ENCODE measurements at places on chromosomes 5 and 9. TPM values are rescaled to one million over a fixed set of nuclear protein-coding genes. Genes with fewer than 3 reads are reported as not detected.

LHX2 gene
- total RNA-seq, result 0.36 TPM

SELENOP gene
- 1.6 TPM for total RNA-seq

CDC20B gene
- total RNA-seq, result 0.08 TPM

STPG3 gene
- total RNA-seq, result 0.26 TPM

FST gene
- 0.51 TPM for total RNA-seq

GPRIN1 gene
- 18.9 TPM for total RNA-seq

CTXN3 gene
- not detected for total RNA-seq

- no peak for DNase-seq
Measured at GRCh38 chr9:113343732-113344231, 3.7 kb upstream of the WDR31 start.

GRCh38 chr5:139955616-139956273, 87.4 kb downstream of the NRG2 start:
- no peak for DNase-seq

DNA sequence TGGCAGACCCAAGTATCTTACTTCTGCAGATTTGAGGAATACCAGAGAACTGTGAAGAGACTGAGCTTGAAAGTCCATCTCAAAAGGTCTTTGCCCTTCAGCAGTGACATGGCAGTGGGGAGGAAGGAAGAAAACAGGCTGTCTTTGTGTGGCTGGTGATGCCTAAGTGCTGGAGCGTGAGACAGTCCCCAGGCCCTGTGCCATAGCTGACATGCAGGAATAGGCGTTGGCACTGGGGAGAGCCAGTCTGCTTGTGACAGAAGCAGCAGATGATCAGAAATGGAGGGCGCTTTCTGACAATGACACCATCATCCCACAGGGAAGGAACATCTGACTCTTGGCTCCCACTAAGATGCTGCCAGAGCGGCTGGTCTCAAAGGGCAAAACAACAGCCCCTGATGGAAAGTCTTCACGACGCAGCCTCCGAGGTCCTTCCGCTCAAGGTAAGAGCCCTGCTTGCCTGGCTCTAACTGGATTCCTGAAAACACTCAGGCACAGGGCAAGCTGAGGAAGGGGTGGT, 15.5 kb upstream of the GLRX start:
- DNase-seq, result no peak

- no peak for DNase-seq
Measured at GRCh38 chr5:103582364-103582763, 19.8 kb upstream of the NUDT12 start.

DNA sequence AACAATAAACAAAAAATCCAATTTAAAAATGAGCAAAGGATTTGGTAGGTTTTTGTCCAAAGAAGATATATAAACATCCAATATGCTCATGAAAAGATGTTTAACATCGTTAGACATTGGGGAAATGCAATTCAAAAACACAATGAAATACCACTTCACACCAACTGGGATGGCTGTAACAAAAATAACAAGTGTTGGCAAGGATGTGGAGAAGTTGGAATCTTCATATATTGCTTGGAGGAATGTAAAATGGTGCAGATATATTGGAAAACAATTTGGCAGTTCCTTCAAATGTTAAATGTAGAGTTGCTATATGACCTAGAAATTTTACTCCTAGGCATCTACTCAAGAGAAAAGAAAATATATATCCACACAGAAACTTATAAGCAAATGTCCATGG, 224.3 kb downstream of the AUH start:
- DNase-seq, result no peak

DNA sequence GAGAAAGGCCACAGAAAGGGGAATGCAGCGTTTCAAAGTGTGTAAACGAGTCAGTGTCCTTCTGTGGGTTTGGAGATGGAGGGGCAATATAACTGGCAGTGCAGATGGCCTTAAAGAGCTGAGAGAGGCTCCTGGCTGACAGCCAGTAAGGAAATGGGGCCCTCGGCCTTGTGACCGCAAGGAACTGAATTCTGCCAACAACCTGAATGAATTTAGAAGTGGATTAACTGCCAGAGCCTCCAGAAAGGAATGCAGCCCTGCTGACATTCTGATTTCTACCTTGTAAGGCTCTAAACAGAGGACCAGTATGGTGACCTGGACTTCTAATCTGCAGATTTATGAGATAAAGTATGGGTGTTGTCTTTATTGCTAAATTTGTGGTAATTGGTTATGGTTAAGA, 17.5 kb upstream of the NREP start:
- no peak for DNase-seq
